Retinal pigment epithelial cell (primary cell): ENCODE measurements at places on chromosomes 2 and 18.

DNA sequence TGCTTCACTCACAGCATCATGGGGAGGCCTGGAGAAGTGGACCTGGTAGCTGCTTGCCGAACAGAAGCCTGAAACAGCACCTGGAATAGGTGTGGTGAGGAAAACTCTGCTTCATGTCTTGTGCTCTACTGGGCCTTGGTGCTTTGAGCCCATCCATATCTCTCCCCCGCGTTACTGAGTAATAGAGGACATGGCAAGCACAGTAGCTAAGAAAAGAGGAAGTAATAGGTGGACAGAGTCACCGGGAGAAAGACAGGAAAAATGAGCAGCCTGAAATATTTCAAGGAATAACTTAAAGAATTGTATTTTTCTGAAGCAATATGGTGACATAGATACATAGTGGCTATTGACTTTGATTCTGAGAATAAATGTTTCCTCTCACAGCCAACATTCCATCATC lies 14.0 kb upstream of the HNMT start:
- no peak for DNase-seq

DNA sequence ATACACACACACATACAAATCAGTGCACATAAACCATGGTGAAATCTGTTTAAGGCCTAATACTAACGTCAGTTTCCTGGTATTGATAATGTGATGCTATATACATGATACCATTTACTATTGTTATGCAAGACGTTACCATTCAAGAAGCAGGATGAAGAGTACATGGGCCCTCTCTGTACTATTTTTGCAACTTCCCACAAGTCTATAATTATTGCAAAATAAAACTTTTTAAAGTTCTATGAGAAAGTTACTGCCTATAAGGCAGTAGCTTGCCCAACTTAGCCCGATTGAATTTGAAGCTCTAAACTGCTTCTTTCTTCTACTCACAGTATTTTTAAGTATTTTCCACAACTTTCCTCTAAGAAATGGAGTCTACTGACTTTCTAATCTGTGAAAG lies 74.0 kb downstream of the BCL2 start:
- no peak for DNase-seq

GRCh38 chr2:38613126-38613848 lies 10.6 kb upstream of the HNRNPLL start:
- no peak for DNase-seq

DNA sequence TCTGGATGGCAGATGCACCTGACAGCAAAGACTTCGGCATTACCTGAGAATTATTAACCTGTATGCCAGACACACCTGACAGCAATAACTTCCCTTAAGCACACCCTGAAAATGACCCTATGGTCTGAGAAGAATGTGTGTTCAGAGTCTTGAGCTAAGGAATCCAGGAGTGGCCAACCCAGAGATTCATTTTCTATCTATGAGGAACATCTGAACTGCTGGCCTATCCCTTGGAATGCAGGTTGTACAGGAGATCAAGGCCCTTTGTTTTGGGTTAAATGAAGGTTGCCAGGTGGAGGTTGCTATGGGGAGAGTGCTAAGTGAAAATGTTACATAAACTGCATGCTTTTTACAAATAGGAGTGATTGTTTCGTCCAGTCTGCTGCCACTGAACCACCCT lies 200.9 kb upstream of the MEIS1 start:
- no peak for DNase-seq

GRCh38 chr2:223203971-223204929 lies 152.3 kb downstream of the KCNE4 start:
- no peak for DNase-seq

DNA sequence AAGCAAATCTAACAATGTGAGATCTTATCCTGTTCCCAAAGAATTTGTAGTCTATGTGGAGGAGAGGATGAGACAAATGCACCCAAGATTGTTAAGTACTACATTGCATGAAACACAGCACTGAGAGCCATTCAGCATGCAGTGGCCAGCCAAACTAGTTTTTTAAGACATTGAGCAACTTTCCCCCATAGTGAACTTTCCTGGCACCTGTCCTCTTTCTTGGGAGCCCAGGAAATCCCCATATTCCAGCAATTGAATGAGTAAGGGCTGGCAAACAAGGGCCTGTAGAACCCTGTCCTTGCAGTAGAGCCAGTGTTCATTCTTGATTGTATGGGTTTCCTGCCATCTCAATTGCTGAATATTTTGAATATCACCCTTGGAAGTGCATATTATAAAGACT lies 58.8 kb upstream of the FIGN start:
- DNase-seq = no peak

GRCh38 chr2:38075507-38076151 lies at the start of gene CYP1B1:
Gene CYP1B1, minus strand, starts transcription at chr2:38076151. Its CDS starts 763 bp downstream, at chr2:38075388.
- no peak for DNase-seq

GRCh38 chr2:182831101-182831500 lies 35.3 kb downstream of the FRZB start:
- DNase-seq = no peak

DNA sequence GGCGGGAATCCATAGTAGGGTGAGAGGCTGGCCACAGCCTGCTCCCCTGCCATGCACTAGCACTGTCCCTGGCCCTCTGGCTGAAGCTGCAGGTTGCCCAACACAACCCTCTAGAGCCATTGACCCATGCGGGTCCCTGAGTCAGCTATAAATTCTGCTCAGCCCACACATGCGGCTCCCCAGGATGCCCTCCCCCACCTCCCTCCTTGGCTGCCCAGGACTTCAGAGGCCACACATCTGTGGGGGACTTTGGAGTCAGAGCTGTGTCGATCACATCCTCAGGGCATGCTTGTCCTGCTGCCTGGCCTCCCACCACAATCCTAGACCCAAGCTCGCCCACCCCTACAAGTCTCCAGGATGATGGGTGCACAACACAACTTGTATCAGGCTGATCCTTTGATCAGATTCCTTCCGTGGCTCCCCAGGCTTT lies 97.0 kb downstream of the TFCP2L1 start:
- DNase-seq = no peak

DNA sequence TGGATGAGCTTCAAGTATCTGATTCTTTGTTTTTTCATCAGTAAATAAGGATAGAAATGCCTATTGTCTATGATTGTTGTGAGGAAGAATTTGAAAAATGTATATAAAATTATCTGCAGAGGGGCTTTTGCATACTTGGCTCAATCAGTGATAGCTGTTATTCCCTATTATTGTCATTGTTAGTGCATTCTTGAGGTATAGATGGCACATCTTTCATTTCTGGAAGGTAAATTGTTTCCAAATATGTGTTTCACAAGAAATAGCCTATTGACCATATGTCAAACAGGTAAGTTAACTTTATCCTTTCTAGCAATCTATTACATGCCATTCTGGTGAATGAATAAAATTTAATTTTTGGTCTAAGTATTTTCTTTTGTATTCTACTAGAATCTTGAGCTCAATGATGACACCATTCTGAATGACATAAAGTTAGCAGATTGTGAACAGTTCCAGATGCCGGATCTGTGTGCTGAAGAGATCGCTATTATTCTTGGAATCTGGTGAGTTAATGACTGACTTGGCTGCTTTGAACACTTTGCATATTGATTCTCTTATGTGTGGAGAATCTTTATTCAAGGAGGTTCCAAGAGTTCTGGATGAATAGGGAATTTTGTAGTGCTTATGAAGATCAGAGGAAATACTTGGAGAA lies 44.2 kb downstream of the TTC27 start:
- DNase-seq = no peak

- peak; percentile 9 for DNase-seq
These were observed 98.7 kb downstream of the TCF4 start for GRCh38 chr18:55489034-55489986.

GRCh38 chr18:58218117-58218516 lies 174.1 kb downstream of the NEDD4L start:
- no peak for DNase-seq

DNA sequence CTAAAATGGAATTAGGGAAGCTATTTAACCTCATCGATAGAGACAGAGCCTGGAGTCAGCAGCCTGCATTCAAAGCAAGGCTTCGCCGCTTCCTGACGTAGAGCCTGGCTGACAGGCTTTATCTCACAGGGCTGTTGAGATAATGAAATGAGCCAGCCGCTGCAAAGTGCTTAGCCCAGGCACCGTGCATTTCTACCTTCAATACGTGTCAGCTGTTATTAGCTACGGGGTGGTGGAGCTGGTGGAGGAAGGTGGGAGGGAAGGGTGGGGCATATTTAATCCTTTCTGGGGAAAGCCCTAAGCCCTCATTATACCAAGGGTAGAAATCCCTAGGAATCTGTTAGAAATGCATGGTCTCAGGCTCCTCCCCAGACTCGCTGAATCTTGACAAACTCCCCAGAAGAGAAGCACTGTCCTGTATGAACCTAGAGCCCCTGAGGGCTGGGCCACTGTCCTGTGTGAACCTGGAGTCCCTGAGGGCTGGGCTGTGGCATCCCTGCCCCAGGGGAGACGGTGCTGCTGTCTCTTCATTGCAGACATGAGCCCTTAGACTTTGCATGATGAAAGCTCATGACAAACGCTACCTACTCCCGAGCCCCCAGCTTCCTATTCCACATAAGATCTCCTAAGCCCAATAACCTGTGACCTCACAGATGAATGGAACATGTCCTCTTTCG lies 72.4 kb downstream of the ALPK2 start:
- peak; percentile 92 for DNase-seq

DNA sequence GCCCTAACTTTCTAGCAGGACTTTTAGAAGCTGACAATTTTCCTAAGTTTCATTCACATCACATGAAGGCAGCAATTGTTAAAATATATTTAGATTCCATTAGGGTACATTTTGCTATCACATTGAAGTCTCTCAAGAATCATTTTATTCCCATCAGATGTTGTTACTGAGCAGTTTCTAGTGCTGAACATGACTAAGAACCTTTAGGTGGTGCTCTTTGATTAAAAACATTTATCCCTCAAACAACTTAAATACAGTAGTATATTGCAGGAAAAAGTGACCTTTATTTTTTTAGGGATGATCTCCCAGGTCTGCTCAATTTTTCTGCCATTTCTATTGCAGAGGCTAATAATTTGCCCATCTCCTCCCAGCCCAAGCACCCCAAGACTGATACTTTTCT lies 22.9 kb upstream of the NARS1 start:
- DNase-seq = no peak

DNA sequence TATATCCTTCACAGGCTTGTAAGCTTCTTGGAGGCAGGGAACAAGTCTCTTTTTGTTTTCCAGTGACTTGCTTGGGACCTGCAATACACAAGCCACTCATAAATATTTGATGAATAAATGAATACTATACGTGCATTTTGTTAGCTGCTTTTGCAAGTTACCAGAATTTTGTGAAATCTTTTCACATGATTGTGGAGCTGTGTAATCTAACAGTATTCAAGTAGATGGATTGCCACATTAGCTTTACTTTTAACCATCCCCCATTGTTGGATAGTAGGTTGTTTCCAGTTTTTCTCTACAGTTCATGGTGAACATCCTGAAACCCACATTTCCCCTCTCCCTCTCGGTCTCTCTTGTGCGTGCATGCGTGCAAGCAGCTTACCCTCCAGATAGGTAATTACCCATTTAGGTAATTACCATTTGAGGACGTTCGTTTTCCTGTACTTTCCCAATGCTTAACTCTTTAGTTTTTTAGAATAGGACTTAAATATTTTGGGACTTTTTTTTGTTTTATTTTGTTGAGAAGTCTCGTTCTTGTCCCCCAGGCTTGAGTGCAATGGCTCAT lies 12.5 kb downstream of the ZNF407 start:
- no peak for DNase-seq

DNA sequence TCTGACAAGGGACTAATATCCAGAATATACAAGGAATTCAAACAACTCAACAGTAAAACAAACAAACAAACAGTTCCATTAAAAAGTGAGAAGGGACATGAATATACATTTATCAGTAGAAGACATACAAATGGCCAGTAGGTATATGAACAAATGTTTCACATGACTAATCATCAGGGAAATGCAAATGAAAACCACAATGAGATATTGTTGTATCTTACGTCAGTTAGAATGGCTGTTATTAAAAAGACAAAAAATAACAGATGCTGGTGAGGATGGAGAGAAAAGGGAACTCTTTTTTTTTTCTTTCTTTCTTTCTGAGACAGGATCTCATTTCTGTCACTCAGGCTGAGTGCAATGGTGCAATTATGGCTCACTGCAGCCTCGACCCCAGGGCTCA lies 175.5 kb downstream of the CAMKMT start:
- no peak for DNase-seq

GRCh38 chr2:26666671-26667070 lies 25.5 kb upstream of the CIB4 start:
- DNase-seq = no peak

- DNase-seq = peak; percentile 86
These were observed 241.8 kb upstream of the MGAT5 start for GRCh38 chr2:134011936-134012586.

DNA sequence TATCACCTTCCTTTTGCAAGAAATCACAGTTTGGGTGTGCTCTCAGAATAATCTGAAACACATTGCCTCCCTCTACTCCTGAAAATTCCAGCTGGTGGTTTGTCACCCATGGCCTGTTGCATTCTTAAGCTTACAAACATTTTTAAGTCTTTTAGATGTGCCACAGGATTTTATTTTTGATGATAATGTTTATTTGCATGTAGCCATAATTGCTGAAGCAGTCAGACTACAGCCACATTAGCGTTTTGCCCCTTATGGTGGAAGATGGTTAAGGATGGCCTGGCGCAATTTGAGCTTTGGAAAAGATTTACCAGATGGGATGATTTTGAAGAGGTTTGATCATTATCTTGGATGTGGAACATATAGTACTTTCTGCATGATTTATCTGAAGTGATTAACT lies 439.5 kb downstream of the MEIS1 start:
- DNase-seq = no peak

DNA sequence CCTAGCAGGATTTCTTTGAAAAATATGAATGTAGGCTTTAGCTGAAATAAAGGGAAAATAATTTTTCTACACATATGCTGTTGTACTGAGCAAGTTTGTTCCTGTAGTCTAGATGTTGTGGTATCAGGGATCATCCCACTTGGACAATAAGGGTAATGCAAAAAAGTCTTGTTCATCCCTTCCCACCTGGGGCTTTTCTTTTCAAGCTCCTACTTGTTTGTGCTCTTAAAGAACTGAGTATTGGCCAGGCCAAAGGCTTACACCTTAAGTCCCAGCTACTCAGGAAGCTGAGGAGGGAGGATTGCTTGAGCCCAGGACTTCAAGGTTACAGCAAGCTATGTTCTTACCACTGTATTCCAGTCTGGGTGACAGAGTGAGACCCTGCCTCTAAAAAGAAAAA lies 35.5 kb downstream of the ZC3H6 start:
- DNase-seq = no peak

GRCh38 chr2:15851076-15851693 lies 89.2 kb upstream of the MYCN start:
- DNase-seq = no peak

DNA sequence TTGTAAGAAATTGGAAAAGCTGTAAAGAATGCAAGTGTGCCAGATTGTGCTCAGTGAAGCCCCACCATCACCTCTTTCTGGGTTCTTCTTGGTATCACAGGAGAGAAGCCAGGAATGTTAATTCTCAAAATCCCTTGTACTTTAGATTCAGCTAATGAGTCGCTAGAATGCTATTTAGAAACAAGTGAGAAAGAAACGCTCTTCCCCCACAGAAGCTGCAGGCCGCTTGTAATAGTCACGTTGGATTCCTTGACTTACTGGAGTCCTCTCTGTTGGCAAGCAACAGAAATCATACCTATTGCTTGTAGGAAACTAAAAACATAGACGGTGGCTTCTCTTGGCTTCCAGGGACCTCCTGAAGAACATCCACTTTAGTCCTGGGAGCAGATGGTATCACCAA lies 375.6 kb upstream of the LRATD1 start:
- DNase-seq = peak; percentile 73

GRCh38 chr2:61538920-61539520 lies 864 bp upstream of the XPO1 start:
- DNase-seq = peak; percentile 45

GRCh38 chr2:75552222-75552621 lies 8.5 kb downstream of the EVA1A start:
- no peak for DNase-seq

GRCh38 chr18:39453882-39454281 lies 1888.3 kb upstream of the CELF4 start:
- no peak for DNase-seq
